ENCODE measurements at places on chromosomes 11 and 22.

DNA sequence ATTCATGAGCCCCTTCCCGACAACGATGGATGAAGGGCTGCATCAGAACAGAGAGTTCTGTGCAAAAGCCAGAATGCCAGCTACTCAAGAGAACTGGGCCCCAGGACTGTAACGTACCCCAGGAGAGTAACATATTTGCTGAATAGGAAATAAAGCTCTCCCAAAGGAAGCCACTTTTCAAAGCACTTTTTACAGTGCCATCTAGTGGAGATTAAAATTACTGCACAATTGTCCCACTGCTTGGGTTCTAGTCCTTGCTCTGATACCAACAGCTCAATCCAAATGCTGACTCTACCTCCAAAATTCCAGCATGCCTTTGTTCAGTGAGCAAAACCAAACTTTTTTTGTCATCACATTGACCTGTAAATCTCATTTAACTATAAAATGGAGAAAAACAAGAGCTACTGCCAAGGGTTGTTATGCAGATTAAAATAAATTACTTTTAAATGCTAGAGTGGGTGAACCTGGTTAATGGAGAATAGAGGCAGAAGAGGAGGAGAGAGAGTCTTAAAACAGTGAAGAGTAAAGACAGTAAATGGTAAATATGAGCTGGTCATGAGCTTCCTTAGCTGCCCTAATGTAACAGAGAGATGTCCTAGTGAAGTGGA lies 87.6 kb upstream of the FSHB start:
- DNase-seq, result peak; percentile 30

DNA sequence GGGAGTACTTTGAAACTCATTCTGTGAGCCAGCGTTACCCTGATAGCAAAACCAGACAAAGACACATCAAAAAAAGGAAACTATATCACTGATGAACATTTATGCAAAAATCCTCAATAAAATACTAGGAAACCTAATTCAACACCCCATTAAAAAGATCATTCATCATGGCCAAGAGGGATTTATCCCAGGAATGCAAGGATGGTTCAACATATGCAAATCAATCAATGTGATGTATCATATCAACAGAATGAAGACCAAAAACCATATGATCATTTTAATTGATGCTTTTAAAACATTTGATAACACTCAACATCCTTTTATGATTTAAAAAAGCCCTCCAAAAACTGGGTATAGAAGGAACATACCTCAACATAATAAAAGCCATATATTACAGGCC lies 19.8 kb downstream of the RRP8 start:
- DNase-seq, result no peak

- no peak for DNase-seq
These were observed 75.4 kb downstream of the SWAP70 start for GRCh38 chr11:9739123-9739900.

GRCh38 chr11:27100534-27100933 lies 59.9 kb downstream of the BBOX1 start:
- DNase-seq, result no peak

DNA sequence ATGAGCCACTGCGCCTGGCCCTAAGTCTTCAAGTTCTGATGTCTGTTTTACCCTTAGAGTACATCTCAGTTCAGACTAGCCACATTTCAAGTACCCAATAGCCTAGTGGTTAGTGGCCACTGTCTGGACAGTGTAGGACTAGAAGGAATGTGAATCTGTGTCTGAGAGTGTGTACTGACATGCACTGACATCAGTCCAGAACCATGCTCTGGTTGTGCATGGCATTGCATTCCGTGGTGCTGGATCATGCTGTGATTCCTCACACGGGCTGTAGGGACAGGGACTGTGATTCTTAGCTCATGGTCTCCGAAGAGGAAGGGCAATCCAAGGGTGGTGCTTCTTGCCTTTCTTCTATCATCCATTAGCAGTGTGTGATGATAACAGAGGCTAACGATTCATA lies 41.1 kb downstream of the AMOTL1 start:
- DNase-seq, result no peak

DNA sequence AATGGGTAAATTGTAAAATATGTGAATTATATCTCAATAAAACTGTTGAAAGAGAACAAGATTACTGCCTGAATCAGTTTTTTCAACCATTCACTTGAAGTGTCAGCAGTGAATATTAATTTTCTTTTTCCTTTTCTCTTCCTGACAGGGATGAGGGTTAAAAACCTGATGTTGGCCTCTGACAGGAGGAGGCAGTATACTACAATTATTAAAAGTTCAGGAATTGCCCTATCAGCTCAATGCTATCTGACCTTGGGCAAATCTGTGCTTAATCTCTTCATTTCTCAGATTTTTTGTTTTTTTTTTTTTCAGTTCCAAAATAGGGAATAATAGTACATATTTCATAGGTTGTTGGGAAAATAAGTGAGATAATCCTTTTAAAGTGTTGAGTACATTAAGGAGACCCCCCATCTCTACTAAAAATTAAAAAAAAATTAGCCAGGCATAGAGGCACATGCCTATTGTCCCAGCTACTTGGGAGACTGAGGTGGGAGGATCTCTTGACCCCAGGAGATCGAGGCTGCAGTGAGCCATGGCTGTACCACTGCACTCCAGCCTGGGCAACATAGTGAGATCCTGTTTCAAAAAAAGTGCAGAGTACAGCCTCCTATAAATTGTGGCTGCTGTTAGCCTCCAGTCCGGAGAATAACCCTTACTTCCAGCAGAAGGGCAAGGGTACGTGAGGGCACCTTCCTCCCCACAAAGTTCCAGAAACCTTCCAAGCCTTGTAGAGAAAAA lies 48.8 kb downstream of the TRIM44 start:
- no peak for DNase-seq

DNA sequence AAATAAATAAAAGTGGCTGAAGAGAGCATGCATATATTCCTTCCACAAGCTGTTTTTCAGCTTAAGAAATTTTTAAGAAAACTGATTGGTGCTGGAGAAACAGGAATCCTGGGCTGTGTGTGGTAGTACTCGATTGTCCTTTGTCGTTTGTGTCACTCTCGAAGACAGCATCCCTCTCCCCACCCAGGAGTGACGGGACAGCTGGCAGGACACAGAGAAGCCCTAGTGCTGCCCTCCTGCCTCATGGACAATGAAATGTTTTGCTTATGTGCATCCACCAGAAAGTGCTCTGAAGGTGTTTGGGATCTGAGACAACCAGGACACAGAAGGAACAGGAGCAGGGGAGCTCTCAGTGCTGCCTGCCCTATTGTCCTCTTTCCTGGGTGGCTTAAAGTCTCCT lies 12.8 kb downstream of the PLAAT4 start:
- no peak for DNase-seq

DNA sequence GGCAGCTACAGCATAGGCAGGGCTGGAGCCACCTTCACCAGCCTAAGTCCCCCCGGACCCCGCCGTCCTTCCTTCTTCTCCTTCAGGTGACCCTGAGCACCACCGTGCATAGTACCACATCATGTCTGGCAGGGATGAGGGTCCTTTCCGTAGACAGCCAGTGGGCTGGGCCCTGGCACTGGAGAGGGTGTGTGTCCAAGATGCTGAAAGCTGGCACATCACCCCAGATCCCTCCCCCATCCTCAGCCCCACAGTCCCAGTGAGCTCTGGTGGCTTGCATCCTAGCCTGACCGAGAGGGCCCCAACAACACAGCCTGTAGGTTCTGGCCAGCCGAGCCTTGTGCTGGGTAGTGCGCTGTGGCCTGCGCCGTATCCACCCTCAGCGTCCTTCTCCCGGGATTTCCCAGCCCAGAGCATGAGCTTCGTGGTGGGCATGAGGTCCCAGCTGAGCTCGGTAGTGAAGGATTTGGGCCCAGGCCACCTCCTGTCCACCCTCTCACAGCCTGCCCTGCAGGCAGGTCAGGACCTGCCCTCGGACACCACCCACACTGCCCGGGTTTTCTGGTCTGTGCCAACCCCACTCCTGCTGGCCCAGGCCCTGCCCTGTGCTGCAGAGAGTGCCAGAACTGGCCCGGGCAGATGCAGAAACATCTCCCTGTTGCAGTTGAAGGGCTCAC lies 1124.3 kb downstream of the BRD1 start:
- no peak for DNase-seq

GRCh38 chr11:111974446-111974845 lies 37.3 kb downstream of the DIXDC1 start:
- no peak for DNase-seq

DNA sequence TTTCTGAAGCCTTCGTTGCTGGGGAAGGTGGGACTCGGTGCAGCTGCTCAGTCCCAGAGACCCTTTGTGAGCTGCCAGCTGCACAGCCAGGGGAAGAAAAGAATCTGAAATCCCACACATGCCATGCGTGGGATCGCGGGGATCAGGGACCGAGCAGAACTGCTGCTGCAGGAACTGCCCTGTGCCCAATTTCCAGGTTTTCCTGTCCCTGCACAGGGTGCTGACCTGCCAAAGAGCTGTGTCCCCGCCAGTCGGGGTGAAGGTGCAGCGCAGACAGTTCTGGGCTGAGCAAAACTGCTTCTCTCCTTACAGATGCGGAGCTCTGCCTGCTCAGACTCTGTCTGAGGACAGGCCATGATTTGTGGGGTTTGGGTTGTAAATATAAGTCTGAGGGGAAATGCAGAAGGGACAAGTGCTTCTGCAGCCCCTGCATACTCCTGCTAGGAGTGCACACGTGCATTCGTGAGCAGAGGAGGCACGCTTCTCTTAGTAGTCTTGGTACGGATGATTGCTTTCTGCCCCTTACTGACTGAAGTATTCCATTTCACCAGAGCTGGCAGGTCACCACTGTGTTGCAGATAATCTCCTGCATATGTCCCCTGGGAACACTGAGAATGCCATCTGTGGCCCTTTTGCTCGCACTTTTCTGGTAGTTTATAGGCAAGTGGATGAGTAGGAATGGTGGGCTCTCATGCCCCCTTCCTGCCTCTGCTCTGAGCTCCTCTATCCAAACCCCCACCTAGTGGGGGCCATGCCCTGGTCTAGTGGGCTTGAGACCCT lies 141.4 kb downstream of the PARVA start:
- no peak for DNase-seq

GRCh38 chr11:113365895-113366294 lies 21.7 kb upstream of the ANKK1 start:
- DNase-seq, result no peak

All from urothelium cell line (cell line).